ENCODE measurements at places on chromosomes 1 and 21.

GRCh38 chr1:41773144-41773591 is 145.6 kb downstream of the HIVEP3 start:
- DNase-seq = no peak

DNA sequence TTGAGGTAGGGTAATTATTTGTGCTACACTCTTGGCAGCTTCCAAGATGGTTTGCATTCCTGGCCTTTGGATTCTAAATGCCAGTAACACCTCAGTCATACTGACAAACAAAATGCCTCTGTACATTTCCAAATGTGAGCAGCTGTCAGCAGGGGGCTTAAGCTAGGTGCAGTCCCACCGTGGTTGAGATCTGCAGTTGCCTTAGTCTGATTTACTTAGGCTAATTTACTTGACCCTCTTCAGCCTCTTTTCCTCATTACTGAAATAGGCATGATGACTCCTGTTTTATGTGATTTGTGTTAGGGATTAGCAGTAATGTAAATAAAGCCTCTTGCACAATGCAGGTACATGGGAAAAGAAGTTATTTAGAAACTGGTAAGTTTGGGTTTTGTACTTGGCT is 13.5 kb upstream of the SPATA1 start:
- no peak for DNase-seq

- no peak for DNase-seq
Observed at GRCh38 chr21:44569861-44570517, 3.5 kb upstream of the KRTAP10-4 start.

- DNase-seq = no peak
Observed at GRCh38 chr21:24188506-24188905, 1418.8 kb downstream of the MRPL39 start.

DNA sequence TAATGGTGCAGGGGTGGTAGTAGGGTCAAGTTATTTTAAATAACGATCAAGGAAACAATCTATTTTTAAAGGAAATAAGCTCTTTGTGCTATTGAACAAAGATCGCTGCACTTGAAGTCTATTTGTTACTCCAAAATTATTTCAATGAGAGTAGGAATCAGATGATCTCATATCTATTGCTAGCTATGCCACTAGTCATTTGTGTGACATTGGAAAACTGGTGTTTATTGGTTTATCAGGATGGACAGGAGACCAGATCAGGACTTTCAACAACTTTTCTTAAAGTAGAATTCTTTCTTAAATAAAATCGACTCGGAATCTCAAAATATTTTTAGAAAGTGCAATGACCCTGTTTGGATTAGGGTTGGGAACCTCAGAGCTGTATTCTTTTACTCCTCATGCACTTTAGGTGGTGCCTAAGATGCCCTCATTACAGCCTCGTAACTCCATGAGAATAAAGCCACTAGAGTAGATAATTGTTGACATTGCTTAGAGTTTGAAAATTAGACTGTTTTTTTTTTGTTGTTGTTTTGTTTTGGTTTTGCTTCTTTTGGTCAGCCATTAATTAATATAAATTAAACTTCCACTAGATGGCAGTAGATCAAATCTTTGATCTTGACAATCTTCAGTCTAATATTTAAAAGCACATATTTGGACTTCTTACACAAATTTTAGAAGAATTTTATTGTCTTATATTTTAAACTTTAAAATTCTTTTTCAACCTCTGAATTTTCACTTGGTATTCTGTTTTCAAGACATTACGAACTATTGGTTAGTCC is 352.4 kb downstream of the USP25 start:
- DNase-seq = no peak

DNA sequence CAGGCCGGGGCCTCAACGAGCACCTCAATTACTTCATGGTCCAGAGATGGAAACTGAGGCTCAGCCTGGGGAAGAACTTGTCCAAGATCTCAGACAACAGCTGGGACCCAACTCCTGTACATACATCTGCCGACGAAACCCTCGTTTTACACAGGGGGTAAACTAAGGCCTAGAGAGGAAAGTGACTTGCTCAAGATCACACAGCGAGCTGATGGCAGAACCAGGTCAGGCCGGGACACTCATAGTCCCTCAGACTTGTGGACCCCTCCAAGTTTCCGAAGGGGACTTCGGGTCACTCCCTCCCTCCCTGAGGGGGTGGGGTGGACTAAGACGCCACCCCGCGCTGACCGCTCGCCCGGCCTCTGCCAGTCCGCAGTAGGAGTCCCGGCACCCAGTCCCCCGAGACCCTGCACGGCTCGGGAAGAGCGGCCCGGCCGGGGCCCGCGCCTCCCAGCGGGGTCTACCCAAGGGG is 430 bp downstream of the WASF2 start:
- peak; percentile 61 for DNase-seq

- peak; percentile 70 for DNase-seq
Observed at GRCh38 chr21:31514598-31514997, 144.9 kb upstream of the SOD1 start.

DNA sequence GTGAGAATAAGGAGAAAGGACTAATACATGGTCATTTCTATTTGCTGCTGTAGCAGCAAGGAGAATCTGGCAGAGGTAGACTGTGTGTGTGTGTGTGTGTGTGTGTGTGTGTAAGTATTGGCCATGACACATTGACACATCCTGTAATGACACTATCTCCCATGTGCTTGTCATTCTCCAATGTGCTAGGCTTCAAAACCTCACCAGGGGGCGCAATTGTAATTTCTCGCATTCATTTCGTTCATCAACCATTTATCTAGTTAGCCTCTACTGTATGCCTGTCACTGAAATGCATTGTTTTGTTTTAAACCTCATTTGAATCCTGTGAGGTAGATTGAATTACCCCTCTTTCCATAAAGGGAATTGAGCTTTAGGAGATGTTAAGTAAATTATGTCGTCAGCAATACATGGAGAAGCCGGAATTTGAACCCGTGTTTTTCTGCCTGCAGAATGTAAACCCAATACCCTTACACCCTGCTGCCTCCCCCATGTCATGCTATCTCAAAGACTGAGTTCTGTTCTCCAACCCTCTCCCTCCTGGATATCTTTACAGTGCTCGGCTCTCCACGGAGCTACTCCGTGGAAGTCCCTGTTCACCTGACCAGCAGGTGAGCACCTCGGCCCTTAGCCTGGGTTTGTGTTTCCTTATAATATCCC is 100.8 kb downstream of the UCK2 start:
- no peak for DNase-seq

- no peak for DNase-seq
Observed at GRCh38 chr1:210669951-210670350, 341.2 kb downstream of the HHAT start.

GRCh38 chr1:27872059-27872801 is at the start of gene THEMIS2:
THEMIS2 (plus strand) TSS chr1:27872544; CDS start chr1:27872572, 28 bp downstream.
- DNase-seq = peak; percentile 13

- DNase-seq = no peak
Observed at GRCh38 chr21:25961042-25961441, 209.5 kb downstream of the APP start.

DNA sequence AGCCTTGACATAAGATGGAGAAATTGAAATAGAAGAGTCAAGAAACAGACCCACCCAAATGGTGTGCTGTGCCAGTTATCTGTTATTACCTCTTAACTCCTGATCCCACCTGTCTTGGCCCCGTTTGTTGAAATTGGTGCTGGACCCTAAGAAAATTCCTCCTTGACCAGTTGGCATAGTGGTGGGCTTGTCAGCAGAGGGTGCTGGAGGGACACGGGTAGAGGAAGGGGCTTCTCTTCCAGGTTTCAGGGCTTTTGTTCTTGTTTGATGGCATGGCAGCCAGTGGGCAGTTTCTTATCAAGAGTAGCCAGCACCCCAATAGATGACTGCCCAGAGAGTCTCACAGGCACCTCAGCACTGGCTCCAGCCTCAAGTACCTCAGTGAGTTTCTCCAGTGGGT is 51.6 kb downstream of the PCBP3 start:
- no peak for DNase-seq

DNA sequence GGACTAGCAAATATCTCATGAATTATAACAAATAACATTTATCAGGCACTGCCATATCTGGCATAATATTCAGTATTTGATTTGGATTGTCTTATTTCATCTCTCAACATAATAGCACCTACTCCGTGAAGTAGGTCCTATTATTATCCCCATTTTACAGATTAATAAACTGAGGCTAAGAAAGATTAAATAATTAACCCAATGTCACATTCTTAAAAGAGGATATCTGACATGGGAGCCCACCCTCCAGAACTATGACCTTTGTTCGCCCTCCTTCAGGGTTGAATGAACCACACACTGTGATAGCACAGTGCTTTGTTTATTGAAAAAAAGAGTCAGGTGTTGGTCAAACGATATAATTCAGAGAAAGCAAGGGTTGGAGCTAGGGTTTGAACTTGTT is 19.4 kb upstream of the MAGI3 start:
- no peak for DNase-seq

DNA sequence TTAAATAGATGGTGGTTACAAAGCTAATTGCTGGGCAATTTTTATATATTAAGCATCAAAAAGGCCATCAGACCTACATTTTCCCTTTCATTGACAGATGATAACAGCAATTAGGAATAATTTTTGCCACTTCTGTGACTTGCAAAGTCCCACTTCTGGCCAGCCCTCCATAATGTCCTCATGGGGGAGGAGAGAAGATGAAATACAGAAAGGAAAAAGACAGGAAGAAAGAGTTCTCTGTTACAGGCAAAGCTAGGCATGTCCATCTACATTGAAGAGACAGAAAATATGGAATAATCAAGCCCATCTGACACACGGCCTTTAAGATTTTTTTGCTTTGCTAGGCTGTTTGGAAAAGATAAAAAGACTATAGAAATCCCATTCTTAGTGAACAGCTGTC is 108.0 kb downstream of the ENAH start:
- DNase-seq = no peak

DNA sequence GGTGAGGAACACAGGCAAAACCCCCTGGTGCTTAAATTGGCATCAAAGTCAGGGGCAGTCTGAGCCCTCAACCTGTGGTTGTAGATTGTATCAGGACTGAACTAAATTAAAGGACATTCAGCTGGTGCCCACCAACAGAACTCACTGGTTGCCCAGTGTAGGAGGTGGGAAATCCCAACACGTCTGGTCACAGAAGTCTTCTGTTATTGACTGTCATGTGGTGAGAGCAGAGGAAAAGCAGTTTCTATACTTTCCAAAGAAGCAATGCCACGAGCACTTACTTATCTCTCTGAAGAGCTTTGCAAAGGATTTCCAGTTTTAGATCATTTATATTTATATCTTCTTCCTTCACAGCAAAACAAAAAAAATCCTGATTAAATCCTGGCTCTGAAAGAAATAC is 15.0 kb upstream of the ACTA1 start:
- no peak for DNase-seq

- no peak for DNase-seq
Observed at GRCh38 chr1:224358237-224358636, 1.6 kb downstream of the CNIH4 start.

DNA sequence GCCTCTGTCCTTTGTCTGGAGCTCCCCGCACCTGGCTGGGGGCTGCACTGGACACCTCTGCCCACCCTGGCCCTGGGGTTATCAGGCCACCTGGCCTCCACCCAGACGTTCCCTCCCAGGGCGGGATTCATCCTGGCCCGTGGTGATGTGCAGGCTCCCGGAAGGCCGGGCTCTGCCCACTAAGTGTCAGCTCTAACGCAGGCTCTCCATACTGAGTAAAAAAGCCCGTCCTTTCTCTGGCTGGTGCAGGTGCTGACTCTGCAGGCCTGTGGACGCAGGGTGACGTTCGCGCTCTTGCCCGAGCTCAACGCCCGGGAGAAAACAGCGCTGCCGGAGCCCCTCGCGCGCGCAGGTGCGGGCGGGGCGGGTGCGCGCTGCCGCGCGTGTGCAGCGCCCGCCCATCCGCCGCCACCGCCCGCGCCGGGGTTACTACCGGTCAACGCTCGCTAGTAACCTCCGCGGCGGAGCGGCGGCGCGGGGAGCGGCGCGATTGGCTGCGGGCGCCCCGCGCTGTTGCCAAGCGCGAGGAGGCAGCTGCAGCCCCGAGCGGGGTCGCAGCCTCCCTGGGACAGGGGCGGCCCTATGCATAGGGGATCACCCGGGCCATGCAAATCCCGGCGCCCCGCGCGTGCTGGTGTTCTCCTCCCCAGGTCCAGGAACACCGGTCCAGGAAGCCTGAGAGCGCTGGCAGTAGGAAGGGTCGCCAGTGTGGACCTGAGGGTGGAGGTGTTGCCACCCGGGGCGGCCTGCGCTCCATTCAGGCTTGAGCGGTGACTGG is 15.7 kb downstream of the ABCG1 start:
- peak; percentile 60 for DNase-seq

- DNase-seq = no peak
Observed at GRCh38 chr1:167430134-167430848, 88.0 kb downstream of the CD247 start.

DNA sequence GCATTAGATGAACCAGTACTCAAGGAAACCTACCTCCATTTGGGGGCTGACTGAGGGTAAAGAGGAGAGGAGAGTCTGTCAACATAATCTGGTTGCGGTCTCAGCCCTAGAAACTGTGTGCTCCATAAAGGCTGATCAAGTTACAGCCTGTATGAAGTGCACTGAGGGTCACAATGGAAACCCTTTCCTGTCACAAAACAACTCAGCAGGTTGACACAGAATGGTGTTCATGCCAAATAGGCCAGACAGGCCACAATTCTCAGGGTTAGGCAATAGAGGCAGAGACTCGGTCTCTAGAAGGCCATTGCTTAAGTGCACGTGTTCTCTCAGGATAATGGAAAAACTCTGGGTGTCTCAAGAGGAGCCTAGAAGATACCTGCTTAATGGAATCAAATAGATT is 4.1 kb upstream of the ANKRD35 start:
- no peak for DNase-seq

GRCh38 chr1:200034761-200035396 is 7.4 kb downstream of the NR5A2 start:
- DNase-seq = no peak

DNA sequence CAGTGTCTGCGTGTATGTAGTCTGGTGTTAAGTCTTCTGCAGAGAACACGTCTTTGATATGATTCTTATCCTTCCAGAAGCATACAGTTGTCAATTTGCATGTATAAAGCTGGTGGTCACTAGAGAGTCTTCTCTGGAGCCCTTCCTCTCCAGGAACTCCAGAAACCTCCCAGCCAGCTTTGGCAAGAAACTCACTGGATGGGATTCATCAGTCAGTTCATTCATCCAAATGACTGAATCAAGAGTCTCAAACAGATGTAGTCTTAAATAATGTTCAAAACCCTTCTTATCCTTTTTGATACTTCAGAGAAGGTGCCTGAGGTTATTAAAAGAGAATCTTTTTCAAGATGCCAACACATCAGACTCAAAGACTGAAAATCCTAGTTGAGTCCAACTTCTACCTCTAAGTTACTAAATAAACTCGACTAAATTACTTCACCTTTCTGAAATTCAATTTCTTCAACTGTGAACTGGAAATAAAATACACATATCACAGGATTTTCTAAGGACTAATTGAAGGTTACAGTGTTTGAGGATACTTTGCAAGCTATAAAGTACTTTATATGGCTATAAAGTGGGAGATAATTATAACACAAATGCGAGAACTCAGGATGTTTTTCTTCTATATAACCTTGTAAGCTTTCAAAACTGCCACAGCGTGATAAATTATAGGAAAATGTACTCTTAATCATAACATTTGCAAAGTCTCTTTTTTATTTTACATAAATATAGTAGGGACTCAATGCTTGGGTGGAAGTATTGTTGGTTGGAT is 252.4 kb downstream of the FGGY start:
- no peak for DNase-seq
